ENCODE measurements at places on chromosomes 7 and 10.

- DNase-seq, result no peak
Observed at GRCh38 chr10:96758423-96758822, 38.1 kb upstream of the PIK3AP1 start.

- no peak for DNase-seq
Observed at GRCh38 chr10:13118784-13119410, 18.9 kb downstream of the OPTN start.

GRCh38 chr7:138926241-138926612 lies 55.0 kb downstream of the KIAA1549 start:
- no peak for DNase-seq

- no peak for DNase-seq
Observed at GRCh38 chr10:88243836-88244730, 339.0 kb downstream of the RNLS start.

DNA sequence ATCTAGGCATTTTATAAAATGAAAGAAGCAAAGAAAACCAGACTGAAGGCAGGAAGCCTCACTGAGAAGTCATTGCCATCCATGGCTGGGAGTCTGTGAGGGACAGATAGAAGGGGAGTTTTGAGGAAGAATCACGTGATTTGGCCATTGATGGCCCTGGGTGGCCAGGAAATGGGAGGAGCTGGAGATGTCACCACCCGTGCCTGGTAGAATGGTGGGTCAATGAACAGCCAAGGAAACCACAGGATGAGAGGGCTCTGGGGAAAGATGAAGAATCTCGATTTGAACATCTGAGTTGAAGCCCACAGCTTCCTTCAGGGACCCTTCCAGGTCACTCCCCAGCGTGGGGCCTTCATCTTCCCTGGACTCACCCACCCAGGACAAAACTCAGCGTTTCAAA lies 103.3 kb upstream of the CHST15 start:
- no peak for DNase-seq

GRCh38 chr10:125816548-125816947 lies 6.5 kb downstream of the UROS start:
- DNase-seq, result no peak

DNA sequence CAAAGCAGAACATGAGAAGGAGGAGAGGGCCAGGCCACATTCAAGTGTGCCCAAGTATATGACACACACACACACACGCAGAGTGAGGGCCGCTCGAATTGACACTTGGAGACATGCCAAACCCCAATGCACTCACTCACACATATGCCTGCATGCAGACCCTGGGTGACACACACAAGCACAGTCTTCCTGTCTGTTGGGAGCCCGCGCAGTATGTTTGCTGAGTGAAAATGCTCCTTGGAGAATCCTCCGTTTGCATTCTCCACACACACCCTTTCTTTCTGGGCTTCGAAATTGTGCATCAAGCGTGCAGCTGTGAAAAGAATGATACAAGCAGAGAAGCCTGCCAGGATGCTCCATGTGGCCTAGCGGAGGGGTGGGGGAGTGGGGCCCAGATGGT lies 120.9 kb downstream of the PLXNA4 start:
- no peak for DNase-seq

- no peak for DNase-seq
Observed at GRCh38 chr7:150396426-150396825, 17.3 kb downstream of the ZNF775 start.

- DNase-seq, result no peak
Observed at GRCh38 chr7:706721-707120, 19.8 kb upstream of the DNAAF5 start.

- DNase-seq, result no peak
Observed at GRCh38 chr10:7406712-7407333, 4.0 kb downstream of the SFMBT2 start.

GRCh38 chr7:3928727-3929515 lies 627.9 kb downstream of the SDK1 start:
- DNase-seq, result no peak

DNA sequence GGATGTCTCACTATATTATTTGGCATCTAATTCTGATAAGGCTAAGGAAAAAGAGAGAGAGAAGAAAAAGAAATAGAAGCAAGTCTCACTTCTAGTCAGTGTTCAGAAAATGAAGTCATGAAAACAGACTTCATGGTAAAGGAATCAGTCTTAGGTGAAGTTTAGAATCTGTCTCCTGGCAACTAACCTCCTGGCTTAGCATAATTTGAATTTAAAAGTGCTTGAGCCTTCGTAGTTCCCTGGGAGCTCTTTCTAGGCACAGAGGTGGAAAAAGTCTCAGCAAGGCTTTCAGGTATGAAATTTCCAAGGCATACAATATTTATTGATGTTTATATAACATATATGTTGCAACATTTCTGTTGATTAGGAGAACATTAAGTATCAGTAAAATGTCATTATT lies 10.4 kb downstream of the CHRM2 start:
- no peak for DNase-seq

GRCh38 chr7:94400643-94401427 lies 6.1 kb downstream of the COL1A2 start:
- no peak for DNase-seq

GRCh38 chr7:46945328-46945727 lies 636.6 kb downstream of the TNS3 start:
- DNase-seq, result no peak

DNA sequence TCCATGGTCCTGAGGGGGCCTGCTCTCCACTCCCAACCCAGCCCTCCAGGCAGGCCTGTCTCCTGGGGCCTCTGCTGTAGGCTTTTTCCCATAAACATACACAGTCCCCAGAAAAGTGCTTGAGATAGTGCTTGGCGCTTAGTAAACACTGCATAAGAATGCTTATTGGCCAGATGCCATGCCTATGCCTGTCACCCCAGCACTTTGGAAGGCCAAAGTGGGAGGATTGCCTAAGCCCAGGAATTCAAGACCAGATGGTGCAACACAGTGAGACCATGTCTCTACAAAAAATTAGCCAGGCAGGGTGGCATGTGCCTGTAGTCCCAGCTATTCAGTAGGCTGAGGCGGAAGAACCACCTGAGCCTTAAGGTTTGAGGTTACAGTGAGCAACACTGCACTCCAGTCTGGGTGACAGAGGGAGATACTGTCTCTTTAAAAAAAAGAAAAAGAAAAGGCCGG lies 24.6 kb upstream of the ASL start:
- DNase-seq, result no peak

DNA sequence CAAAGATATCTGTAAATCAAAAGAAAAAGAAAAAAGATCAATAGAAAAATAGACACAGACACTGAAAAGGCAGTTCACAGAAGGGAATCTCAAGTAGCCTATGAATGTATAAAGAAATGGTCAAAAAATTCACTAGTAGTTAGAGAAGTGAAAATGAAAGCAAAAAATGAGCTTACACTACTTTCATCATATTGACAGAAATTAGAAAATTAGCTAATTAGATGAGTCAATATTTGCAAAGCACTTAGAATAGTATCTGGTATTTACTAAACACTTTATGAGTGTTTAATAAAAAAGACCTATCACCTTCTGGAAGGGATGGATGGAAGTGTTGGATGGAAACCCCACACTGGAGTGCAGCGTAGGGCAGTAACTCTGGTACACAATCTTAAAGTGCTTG lies 1.7 kb upstream of the CFAP58 start:
- DNase-seq, result no peak

DNA sequence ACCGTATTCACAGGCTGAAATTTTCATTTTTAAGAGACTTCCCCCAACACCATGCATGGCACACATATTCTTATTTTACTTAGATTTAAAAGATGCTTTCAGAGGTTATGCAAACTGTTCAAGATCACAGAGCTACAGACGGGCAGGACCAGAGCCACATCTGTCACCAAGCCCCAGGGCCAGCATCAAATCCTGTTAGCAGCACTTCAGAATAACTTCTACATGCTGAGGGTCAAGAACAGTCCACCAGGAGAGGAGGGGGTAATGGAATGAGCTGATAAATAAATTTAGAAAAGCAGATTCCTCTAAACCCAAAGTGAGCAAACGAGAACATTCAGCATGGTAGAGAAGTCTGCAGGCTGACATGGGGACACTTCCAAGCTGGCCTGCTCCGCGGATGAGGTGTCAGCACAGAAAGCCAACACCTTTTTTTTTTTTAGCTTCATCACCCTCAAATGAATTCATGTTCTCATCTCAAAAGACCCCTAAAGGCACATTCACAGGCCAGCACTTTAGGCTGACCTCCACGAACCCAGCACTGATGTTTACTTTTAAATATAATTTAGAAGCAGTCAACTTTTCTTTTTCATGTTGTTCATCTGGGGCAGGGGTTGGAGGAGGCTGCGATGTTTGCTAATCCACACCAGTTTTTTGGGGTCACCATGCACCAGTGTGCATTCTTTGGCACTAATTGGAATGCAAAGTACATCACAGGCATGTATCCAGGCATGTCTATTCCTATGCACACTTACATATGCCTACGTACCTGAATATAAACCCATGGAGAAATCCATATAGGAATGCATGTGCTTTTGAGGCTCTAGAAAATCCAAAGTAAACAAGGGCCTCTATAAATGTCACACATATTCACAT lies 249.0 kb downstream of the TNS3 start:
- no peak for DNase-seq

- DNase-seq, result no peak
Observed at GRCh38 chr10:83108565-83109333, 1030.6 kb upstream of the GHITM start.

DNA sequence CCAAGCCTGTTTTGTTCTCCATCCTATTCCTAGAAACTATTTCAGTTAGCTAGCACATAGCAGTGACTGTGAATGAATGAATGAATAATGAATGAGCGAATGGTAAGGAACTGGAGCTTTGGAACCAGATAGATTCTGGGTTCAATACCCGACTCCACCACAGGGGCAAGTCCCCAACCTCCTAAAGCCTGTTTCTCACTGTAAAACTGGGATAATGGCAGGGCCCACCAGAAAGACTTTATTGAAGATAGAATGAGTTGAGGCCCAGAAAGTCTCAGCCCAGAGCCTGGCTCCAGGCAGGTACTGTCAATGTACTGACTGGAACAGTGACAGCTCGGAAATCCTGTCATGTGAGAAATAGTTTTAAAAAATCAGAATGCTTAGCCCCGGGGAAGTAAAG lies 1.1 kb upstream of the CDH23 start:
- no peak for DNase-seq

DNA sequence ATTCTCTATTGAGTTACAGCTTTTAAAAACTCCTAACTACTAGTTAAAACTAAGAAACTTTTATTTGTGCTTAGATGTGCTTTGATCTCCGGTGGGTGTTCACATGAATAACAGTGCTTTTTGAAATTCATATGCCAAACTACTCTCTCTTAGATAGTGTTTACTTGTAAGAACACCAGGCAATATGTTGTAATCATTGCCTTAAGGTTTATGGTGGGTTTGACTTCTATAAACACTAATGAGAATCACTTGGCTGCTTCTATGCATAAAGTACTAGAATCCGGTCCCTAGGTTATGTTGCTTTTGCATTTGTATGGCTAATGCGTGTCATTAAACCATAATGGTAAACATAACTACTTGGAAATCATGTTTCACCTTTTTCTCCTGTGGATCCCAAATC lies 203.9 kb upstream of the VSTM2A start:
- DNase-seq, result no peak

DNA sequence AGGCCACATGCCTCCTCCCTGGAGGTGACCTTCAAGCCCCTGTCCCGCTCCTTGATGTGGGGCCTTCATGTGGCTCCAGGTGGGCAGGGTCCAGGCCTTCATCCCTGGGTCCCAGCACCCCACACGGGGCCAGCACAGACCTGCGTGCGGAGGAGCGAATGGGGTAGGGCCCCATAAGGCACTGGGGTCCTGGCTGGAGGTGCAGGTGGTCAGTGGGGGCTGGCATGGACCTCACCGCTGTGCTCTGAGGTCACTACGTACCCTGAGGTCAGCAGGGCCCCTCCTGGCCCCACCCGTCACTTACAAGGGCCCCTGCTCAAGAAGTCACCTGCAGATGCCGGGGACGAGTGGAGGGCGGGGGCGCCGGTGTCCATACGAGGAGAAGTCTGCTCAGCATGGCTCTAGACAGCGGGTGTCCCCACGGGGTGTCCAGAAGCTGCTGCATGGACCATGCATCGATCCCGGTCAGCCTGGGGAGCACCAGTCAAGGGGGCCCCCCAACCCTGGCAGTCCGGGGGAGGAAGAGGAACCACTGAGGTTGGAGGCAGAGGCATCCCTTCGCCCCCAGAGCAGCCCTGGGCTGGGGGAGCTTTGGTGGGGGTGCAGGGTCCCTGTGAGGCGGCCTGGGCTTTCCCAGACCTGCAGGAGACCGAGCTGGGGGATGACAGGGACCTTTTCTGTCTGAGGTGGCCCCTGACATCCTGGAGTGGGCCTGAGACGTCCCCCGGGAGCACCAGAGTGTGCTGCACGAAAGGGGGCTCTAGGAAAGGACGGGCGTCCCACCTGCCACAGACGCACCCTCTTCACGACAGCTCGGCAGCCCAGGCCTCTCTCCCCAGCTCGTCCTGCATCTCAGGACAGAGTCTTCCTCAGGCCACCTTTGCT lies 34.6 kb downstream of the UNCX start:
- DNase-seq, result no peak

- DNase-seq, result no peak
Observed at GRCh38 chr7:47738563-47739166, 156.8 kb upstream of the TNS3 start.

- DNase-seq, result no peak
Observed at GRCh38 chr10:51619365-51619764, 80.0 kb downstream of the CSTF2T start.

DNA sequence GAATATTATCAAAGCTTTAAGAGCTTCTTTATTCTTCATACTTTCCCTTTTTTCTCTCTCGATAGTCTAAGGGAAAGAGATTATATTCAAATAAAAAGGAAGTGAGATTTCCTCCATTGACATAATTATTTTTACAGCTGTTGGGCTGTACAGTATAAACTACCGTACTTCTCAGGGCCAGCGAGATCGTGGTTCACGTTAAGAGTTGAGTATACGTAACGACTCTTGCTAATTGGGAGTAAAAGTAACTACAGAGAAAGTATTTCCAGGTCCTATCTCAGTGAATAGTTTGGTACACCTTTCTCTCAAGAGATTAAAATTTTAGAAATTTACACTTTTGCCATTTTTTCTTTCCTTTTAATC lies 57.8 kb downstream of the INPP5F start:
- DNase-seq, result no peak

DNA sequence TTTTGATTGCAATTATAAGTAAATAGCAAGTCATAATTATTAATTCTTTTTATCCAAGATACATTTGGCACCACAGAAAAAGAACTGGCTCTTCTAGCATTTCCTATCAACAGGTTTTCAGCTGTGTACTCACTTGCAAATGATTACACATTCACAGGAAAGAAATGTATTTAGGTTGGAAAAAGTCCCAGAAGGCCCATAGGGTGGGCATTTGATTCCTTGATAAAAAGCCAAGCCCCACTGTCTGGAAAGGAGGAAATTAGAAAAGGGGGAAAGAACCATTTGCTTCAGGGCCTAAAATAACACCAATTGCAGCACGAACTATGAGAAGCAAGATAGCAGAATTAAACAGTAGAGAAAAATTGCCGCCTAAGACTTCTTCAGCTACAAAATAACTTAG lies 80.8 kb upstream of the COL1A2 start:
- no peak for DNase-seq

GRCh38 chr7:14436878-14437277 lies 447.4 kb upstream of the ETV1 start:
- DNase-seq, result no peak

GRCh38 chr7:131753620-131754222 lies 197.3 kb upstream of the PODXL start:
- no peak for DNase-seq

- DNase-seq, result no peak
Observed at GRCh38 chr10:86497621-86498020, 24.0 kb downstream of the WAPL start.

- DNase-seq, result no peak
Observed at GRCh38 chr10:73819513-73820093, 8.2 kb upstream of the NDST2 start.

- no peak for DNase-seq
Observed at GRCh38 chr10:73950155-73950948, 39.4 kb downstream of the PLAU start.

GRCh38 chr10:3526727-3527501 lies 258.1 kb downstream of the KLF6 start:
- no peak for DNase-seq

Measured in caudate nucleus (tissue), 63 donors.